ENCODE measurements at places on chromosomes 3 and 15.

DNA sequence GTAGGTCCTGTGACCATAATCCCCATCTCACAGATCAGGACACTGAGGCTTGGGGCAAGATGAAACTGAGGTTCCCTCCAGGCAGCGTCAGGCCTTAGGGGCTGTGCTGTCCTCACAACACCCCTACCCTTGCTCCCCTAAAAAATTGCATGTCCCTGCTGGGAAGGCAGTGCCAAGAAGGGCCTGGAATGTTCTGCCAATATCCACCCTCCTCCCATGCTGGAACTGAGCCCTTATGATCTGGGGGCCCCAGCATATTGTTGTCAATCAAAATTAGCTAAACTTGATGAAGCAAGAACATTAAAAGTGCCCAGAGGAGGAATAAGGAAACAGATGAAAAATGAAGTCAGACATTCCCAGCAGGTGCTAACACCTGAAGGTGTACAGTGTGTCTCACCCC is 13.4 kb upstream of the RTP3 start:
- DNase-seq = no peak

DNA sequence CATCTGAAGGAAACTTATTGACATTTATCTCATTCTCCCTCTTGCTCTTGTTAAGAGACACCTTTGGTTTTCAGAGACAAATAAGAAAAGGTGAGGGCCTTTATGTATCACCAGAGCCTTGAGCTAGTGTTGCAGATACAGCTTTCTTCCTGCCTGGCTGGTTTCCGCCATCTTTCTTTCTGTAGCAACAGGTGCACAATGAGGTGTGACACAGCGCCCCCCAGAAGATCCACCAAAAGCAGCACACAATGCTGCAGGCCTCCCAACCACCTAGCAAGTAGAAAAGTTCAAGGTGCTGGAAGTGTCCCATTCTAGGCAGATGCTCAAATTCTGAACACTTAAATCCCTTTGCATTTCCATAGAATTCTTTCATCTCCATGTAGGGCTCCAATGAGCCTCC is 106.6 kb downstream of the FOXP1 start:
- no peak for DNase-seq

- DNase-seq = no peak
These were observed 4.8 kb upstream of the DAZL start for GRCh38 chr3:16609927-16610580.

- peak; percentile 14 for DNase-seq
These were observed 48.6 kb downstream of the CMSS1 start for GRCh38 chr3:99866261-99866761.

- no peak for DNase-seq
These were observed 380.5 kb upstream of the CFAP20DC start for GRCh38 chr3:59430341-59430740.

GRCh38 chr3:161551697-161552096 is 55.1 kb downstream of the OTOL1 start:
- DNase-seq = no peak

GRCh38 chr3:182837855-182838454 is 44.7 kb downstream of the ATP11B start:
- no peak for DNase-seq

DNA sequence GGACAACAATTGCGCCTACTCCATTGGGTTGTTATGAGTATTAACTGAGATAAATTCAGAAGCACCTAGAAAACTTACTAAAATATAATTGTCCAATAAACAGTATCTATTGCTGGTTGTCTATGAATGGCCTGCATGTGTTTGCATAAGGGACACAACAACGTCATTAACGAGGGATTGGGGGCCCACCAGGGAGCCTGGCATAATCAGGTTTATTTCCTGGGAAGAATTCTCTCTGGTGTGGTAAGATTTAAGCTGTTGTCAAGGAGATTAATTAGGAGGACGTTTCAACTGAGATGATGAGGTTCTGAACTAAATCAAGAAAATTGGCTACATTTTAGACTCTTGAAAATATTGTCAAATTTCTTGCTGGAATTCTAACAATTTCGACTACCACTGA is 176.1 kb upstream of the CDIN1 start:
- no peak for DNase-seq

- no peak for DNase-seq
These were observed 8.0 kb upstream of the KBTBD8 start for GRCh38 chr3:66989860-66990696.

GRCh38 chr3:160665784-160666526 is 11.0 kb upstream of the ARL14 start:
- DNase-seq = no peak

GRCh38 chr15:74888716-74889115 is 1.1 kb upstream of the MPI start:
- DNase-seq = no peak

DNA sequence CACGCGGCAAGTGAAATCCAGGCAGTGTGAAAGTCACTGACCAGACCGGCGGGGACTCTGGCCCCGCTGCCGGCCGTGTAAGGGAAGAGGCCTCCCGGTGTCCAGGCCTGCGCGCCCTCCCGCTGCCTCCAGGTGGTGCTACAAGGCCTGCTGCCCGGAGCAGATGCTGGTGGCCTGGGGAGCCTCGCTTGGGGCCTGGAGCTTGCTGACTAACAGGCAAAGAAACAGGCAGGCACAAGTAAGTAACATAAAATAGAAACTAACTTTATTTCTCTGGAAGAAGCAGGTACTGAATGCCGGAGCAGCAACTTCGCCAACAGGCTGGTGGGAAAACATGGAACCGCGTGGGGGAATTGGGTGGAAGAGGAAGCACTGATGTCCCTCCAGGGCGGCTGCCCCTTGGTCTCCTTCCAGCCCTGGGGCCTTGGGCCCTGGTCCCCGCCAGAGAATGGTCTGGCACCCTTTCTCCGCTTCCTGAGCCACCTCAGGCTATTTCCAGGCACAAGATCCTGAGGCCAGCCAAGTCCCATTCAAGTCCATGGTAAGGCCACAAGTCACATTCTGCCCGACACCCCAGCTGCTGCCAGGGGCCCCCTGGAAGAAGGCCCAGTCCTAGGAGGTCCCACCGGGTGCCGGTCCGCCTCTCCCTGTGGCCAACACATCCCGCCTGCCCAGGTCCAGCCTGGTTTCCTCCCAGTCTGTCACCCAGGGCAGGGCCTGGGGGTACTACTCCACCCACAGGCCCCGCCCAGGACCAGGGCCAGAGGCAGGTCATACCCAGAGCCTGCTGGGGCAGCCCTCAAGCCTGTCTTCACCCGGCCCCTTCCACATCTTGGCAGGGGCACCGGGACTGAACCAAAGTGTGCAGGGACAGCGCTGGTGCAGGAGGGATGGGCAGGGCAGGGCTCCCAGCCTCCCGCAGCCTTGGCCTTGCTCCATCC is 45.0 kb downstream of the TNK2 start:
- peak; percentile 50 for DNase-seq

GRCh38 chr15:62432702-62433398 is 267.8 kb upstream of the C2CD4B start:
- no peak for DNase-seq

GRCh38 chr3:160637086-160637485 is 39.9 kb upstream of the ARL14 start:
- no peak for DNase-seq

DNA sequence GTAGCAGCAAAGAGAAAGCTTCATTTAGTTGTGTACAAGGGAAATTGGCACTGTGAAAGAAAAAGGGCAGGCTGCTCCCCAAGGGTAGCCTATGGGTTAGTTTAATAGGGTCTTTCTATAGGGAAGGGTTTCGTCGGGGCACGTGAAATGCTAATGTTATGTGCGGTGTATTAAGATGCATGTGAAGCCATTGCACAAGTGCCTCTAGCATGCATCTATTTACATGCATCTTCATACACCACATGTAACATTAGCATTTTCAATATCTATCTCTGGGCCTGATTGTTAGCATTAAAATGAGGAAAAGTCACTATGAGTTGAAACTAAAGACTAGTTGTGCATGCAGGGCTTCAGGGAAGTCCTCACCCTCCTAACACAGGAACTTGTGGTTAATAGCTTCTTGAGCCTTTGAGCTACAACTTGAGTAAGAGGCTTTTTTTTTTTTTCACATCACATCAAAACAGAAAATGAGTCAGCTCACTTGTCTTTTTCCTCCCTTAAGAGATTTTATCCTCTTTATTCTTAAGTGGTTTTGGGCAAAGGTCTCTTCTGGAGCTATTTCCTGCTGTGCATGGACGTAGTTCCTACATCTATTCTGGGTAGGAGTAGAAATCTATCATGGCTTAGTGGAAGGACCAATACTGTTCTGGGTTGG is 613.4 kb downstream of the ZPLD1 start:
- DNase-seq = no peak

DNA sequence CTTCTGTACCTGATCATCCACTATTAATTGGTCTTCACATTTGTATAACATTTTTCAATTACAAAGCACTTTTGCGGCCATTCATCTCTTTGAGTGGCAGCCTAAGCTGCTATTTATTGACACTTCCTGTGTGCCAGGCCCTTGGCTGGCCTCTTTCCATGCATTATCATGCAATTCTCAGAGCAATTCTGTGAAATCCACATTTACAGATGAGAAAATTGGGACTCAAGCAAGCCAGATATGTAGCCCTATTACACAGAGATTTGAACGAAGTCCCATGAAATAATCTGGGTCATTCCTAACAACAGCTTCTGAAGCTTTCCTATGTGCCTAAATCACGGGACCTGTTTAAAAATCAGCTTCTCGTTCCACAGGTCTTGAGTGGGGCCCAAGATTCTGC is 17.4 kb downstream of the SLC6A1 start:
- no peak for DNase-seq

DNA sequence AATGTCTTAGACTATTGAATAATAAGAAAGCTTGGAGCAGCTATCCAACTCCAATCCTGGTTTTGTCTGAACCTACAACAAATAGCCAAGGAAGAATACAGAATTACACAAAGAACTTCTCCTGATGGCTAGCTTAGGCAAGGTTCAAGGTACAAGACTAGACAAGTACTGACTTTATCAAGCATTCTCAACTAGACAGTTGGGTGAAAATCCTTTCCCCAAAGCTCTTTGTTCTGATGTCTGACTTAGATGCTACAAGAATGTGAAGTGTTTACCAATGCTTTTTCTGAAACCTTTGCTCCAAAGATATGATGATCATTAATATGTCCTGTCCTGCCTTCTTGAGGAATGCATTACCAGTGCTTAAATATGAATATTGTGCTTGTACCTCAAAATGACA is 113.8 kb downstream of the ANXA2 start:
- DNase-seq = no peak

DNA sequence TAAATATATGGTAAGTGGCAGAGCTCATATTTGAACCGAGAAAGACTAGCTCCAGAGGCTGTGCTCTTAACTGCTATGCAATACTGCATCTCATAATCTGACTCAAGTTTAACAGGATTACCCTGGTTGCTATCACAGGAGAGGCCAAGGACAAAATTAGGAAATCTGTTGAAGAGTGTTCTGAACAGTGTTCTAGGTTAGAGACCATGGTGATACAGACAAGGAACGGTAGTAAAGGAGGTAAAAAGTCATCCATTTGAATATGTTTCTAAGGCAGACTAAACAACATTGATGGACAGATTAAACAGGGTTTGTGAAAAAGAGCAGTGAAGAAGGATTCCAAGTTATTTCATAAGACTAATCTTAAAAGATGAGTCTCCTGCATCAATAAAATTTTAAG is 22.1 kb downstream of the PLOD2 start:
- no peak for DNase-seq

Measured in activated T-helper 2 cell treated with anti-CD3 and anti-CD28 coated beads, Interferon-gamma antibody, Interleukin-2, Interleukin-4, amounts not matched to agents 10 μg/mL and 5 μg/mL and 100 μg/mL, durations not matched to agents 14 hours and 24 hours and 36 hours (primary cell).